A549 treated with GW870086 at 1 μM for 4 hours (cell line): ENCODE measurements at places on chromosomes 6 and 20. TPM values are rescaled to one million over a fixed set of nuclear protein-coding genes. Genes with fewer than 3 reads are reported as not detected.

Gene ZNF341
- total RNA-seq = 2.8 to 4.1 TPM (median 3.3 TPM) in 5 replicates

Gene TNFRSF6B
- 0.14 to 0.95 TPM (median 0.74 TPM) in 4 of 5 replicates, not detected in the other for total RNA-seq

Gene GNMT
- total RNA-seq = 0.19 to 0.32 TPM in 2 of 5 replicates, not detected in the others

Gene TBXT
- not detected in 5 replicates for total RNA-seq

Gene RSPH9
- total RNA-seq = 0.08 to 0.29 TPM (median 0.24 TPM) in 5 replicates

Gene RAMACL
- 0.09 to 0.43 TPM (median 0.13 TPM) in 4 of 5 replicates, not detected in the other for total RNA-seq
